ENCODE measurements at places on chromosomes 12 and 14.

- no peak for DNase-seq
Observed at GRCh38 chr14:64196814-64197411, 97.3 kb downstream of the ESR2 start.

DNA sequence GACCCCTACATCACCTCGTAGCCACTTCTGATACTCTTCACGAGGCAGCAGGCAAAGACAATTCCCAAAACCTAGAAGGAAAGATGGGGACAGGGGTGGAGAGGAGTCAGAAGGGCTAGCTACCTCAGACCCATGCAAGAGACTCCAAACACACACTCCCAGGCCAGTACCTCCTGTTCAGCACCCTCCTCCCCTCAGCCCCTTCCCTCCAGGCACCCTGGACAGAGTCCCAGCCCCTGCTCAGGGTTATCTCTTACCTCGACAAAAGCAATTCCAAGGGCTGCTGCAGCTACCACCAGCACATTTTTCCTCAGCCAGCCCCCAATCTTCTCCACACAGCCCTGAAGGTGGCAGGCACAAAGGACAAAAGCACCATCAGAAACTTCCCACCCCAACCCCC is 3.3 kb downstream of the CD63 start:
- no peak for DNase-seq

DNA sequence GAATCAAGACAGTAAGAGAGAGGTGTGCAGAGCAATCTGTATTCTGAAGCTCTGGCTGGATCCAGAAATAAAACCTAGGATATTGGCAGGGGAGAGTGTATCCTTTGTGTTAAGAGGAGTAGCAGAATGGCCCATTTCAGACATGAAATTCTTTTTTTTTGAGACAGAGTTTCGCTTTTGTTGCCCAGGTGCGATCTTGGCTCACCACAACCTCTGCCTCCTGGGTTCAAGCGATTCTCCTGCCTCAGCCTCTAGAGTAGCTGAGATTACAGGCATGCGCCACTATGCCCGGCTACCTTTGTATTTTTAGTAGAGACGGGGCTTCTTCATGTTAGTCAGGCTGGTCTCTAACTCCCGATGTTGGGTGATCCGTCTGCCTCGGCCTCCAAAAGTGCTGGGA is 6.1 kb upstream of the SRGAP1 start:
- no peak for DNase-seq

GRCh38 chr12:130049666-130050065 is 112.6 kb upstream of the FZD10 start:
- DNase-seq = no peak

GRCh38 chr14:76937181-76938091 is 91.1 kb downstream of the IRF2BPL start:
- DNase-seq = peak; percentile 79

- no peak for DNase-seq
Observed at GRCh38 chr12:90368081-90368480, 586.9 kb downstream of the CCER1 start.

GRCh38 chr14:64515053-64515452 is 10.5 kb downstream of the ZBTB1 start:
- no peak for DNase-seq

- no peak for DNase-seq
Observed at GRCh38 chr14:94906991-94907587, 137.2 kb upstream of the GSC start.

GRCh38 chr14:30528119-30528518 is 30.8 kb upstream of the G2E3 start:
- peak; percentile 33 for DNase-seq

GRCh38 chr12:52892207-52892852 is 12.5 kb downstream of the KRT8 start:
- DNase-seq = peak; percentile 42

GRCh38 chr14:25121337-25122129 is 71.6 kb upstream of the STXBP6 start:
- DNase-seq = no peak

- DNase-seq = peak; percentile 64
Observed at GRCh38 chr12:52285851-52286530, 5.3 kb downstream of the KRT81 start.

GRCh38 chr14:69652942-69653684 is 41.7 kb downstream of the SUSD6 start:
- no peak for DNase-seq

- no peak for DNase-seq
Observed at GRCh38 chr12:106152334-106152733, 13.6 kb upstream of the NUAK1 start.

- no peak for DNase-seq
Observed at GRCh38 chr12:56103066-56103711, 1.2 kb upstream of the PA2G4 start.

GRCh38 chr14:75417674-75418073 is 10.1 kb upstream of the JDP2 start:
- no peak for DNase-seq

GRCh38 chr14:101875727-101876554 is 88.4 kb upstream of the DYNC1H1 start:
- no peak for DNase-seq

DNA sequence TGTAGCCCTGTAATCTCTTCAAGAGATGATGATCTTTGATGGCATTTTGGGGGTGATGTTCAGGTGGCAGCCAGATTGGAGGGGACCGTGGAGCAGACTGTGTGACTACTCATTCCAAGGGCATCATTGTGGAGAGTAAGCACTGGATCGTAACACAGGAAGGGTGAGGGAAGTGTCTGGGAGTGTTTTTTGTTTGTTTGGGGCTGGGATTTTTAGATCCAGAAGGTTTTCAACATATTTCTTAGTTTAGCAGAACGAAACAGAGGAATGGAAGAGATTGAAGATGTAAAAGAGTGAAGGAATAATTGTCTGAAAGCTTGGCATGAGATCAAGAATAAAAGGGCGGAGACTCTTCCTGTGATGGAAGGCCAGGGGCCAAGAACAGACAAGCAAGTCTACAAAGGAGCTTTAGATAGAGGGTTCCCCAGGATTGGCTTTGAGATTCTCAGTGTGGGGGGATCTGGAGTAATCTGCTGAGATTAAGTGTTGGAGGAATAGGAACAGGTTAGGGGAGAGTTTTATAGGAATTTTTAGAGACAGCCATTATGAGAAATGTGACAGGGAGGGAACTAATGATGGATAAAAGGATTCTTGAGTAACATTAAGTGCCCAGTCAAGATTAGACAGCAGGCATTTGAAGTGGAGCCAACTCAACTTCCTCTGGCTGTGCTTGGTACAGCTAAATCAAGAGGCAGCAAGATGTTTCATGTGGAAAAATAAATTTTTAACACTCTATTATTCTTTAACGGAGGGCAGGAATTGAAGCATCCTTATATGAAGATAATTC is 79.7 kb upstream of the REP15 start:
- no peak for DNase-seq

DNA sequence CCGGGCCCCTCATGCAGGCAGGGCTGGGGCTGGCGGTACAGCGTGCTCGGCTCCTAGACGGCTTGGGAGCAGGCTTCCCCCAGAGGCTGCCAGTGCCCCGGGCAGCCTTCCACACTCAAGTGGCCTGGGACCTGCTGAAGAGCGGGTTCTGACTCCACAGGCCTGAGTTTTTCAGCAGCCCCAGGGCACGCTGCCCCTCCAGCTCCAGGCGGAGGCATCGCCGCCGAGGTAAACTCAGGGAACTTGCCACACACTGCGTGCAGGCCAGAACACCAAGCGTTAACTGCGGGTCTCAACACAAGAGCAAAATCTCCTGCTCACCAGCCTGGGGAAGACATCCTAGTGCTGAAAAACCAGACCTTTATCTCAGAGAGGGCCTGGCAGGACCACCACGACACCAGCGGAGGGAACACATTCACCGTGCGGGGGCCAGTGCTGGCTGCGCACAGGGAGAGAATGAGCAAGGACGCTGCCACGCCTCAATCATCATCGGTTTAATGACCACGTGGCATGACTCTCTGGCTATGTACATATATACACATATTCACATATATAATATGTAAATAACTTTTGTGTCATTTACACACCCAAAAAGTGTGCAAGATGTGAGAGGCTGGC is 21.3 kb downstream of the PSMC1 start:
- DNase-seq = no peak

GRCh38 chr12:103956509-103957027 is 9.1 kb upstream of the TDG start:
- DNase-seq = peak; percentile 79

GRCh38 chr12:67892259-67893021 is 96.8 kb upstream of the IFNG-AS1 start:
- no peak for DNase-seq

DNA sequence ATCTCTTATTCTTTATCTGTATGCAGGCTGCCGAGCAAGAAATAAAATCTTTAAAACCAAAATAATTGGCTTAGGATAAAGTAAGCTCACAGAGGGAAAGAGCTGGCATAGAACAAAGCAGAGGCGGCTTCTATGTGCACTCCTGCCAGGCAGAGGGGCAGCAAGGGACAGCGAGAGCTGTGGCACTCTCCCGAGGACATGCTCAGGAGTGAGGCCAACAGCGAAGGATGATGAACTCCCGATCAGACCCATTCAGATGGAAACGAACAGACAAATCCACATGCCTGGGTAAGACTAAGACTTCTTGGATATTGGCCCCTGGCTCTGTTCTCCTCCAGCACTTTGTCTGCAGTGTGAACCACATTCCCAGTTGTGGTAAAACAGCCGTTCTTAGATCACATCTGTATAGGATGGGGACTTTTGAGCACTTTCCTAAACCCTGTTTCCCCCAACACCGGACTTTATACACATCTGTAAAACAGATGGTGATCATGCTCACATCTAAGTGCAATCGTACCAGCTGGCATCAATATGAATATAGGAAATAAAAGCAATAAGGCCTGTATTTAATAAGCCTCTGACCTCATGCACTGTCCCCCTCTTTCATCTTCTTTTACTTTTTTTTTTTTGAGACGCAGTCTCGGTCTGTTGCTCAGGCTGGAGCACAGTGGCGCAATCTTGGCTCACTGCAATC is 134.1 kb downstream of the PPM1H start:
- no peak for DNase-seq

GRCh38 chr12:7113389-7113871 is 4.4 kb upstream of the C1RL start:
- DNase-seq = peak; percentile 32

GRCh38 chr12:19830446-19830845 is 391.2 kb downstream of the AEBP2 start:
- DNase-seq = no peak

DNA sequence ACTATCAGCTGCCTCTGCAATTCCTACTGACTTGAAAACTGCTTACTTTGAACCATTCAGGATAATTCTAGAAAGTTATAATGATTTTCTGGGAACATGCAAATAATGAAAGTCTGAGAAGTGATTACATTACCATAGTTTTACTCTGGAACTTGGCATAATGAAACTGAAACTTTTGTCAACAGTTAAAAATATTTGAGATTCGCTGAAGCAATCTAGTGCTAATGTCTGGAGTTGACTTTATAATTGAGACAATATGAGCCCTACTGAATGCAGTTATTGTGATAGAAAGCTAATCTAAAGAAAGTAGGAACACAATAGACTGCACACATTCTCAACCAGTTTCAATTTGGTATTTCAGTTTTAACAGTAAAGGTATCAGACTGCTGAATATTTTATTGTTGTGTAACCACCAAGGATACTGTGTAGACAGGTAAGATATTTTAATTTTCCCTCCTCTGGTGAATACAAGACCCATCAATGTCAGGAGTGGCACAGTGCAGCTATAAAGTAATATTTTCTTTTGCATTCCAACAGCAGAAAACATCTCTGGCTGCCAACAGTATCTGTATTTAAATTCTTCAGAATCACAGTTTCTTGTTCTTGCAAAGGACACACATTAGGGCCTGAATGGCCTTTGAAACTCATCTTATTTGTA is 483.5 kb downstream of the ATP23 start:
- DNase-seq = no peak

DNA sequence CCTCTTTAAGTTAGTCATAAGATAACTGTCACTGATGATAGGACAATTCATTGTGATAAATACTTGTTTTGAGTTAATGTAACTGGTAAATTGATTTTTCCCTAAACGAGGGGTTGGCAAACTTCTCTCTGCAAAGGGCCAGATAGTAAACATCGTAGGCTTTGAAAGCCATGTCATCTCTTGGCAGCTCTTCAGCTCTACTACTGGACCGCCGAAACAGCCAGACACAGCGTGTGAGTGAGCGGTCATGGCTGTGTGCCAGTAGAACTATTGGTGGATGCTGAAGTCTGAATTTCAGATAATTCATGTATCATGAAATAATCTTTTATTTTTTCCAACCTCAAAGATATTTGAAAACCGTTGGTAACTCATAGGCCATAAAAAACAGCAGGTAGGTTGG is 9.9 kb downstream of the PIWIL1 start:
- no peak for DNase-seq

DNA sequence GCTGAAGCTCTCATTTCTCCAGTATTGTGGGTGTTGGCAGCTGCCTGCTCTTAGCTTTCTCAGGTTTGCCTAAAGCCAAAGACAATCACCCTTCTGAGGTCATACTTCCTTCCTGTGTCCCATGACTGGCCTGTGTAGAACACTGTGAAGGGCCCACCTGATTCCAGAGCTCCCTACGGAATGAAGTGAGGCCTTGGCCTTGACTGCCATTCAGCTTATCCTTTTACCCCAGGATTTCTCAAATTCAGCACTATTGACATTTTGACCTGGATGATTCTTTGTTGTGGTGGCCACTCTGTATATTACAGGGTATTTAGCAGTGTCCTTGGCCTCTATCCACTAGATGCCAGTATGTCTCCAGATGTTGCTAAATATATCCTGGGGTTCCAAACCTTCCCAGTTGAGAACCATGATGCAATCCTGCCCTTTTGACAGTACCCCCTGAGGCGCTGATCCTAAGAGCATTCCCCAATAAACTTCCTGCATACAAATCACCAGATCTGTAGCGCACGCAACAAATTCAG is 112.3 kb upstream of the KRR1 start:
- DNase-seq = no peak

DNA sequence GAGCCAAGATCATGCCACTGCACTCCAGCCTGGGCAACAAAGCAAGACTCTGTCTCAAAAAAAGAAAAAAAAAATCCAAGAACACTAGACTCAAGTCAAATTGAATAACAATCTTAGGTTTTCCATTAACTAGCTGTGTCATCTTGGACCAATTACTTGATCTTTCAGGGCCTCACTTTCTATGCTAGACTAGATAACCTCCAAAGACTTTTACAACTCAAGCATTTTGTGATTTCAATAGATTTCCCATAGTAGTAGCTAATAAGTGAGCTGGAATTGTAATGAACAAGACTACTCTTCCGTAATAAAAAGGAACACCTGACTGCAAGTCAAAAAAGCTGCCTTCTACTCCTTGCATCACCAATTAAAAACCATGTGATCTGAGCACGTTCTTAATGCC is 127.0 kb upstream of the SSTR1 start:
- DNase-seq = no peak

- DNase-seq = no peak
Observed at GRCh38 chr14:90654831-90655276, 161.4 kb downstream of the TTC7B start.

- no peak for DNase-seq
Observed at GRCh38 chr14:24828486-24828885, 194.5 kb upstream of the GZMB start.
